ENCODE measurements at places on chromosomes 6 and 20. TPM values are rescaled to one million over a fixed set of nuclear protein-coding genes. Genes with fewer than 3 reads are reported as not detected.

DNA sequence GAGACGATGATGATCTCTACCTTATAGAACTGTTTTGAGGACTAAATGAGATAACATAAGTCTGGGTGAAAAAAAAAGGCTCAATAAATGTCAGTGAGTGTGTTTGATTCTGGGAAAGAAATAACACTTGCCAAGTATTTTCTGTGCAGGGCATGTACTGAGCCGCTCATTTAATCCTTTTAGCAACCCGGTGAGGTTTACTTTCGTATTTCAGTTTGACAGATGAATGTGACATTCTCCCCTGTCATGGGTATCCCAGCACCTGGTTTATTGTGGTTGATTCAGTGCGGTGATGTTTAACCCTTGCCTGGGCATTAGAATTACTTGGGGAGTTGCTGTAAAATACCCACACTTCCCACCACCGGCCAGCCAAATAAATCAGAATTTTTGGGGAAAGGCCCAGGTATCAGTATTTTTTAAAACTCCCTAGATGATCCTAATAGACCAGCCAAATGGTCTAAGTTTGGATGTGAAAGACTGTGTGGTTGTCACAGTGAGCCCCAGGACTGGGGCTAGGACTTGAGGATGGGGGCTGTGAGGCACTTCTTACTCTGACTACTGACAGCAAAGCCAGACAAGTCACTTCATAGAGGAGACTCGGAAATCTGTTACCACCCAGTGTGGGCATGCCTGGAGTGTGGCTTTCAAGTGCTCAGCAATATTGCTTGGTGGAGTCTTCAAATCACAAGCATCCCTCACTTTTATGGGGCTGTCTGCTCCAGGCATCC lies 100.2 kb upstream of the KCNG1 start:
- no peak for DNase-seq

GRCh38 chr6:32109114-32109764 lies at the start of gene TNXB:
TSS of gene TNXB (minus strand) at chr6:32109338. CDS start at chr6:32098198, 11,140 bp downstream.
- DNase-seq: no peak

GRCh38 chr20:6632187-6632586 lies 135.3 kb upstream of the BMP2 start:
- no peak for DNase-seq

DNA sequence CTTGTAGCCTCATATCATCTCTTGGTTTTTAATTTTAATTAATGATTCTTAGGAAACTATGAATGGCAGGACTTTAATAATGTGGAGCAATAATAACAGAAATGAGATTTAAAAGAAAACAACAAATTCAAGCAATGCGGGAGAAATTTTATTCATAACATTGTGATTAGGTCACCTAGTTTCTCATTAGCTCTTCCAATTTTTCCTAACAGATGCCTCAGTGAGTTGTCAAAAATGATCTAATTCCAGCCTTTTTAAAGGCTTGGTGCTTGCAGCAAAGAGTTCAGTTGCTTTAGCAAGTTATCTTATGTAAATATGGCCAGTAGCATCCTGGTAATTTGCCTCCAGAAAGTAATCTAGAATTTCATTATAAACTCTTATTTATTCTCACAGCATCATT lies 20.4 kb downstream of the PDE7B start:
- no peak for DNase-seq

DNA sequence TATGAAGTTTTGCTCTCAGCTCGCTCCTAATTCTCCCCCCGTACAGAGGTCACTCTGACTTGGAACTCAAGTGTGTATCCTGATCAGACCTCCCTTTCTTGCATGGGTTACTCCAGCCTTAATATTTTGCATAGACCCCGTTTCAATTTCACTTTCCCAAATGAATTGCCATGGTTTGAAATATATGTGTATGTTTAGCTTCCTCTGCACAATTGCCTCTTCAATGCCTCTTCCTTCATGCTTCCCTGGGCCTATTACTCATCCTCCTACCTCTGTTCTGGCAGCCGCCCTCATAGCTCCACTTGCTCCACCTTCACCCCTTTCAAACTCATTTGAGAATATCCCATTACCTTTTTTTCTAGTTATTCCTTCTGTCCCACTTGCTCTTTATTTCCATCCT lies 90.0 kb upstream of the SAMD5 start:
- DNase-seq: no peak

DNA sequence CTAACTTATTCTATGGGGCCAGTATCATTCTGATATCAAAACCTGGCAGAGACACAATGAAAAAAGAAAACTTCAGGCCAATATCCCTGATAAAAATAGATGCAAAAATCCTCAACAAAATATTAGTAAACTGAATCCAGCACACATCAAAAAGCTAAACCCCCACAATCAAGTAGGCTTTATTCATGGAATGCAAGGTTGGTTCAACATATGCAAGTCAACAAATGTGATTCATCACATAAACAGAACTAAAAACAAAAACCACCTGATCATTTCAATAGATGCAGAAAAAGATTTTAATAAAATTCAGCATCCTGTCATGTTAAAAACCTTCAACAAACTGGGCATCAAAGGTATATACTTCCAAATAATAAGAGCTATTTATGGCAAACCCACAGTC lies 133.9 kb upstream of the SSTR4 start:
- DNase-seq: no peak

DNA sequence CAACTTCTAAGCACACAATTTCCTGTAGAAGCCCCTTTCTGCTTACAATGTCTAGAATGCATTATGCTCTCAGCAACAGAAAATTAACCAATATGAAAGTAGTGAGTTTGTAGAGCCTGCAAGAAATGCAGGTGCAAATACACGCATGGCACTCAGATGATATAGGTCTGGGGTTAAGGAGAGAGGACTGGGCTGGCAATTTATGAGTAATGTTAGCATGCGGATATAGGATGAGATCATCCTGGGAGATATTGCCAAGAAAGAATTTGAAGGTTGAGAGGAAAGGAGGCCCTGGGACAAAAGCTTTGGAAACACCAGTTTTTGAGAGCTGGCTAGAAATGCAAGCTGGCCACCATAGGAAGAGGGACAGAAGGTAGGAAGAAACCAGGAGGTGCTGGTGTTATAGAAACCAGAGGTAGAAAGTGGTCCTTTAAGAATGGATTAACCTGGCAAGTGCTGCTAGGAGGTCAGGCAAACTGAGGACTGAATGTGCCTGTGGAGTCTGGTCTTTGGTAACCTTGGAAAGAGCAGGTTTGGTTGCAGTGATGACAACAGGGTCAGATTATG lies 183.2 kb upstream of the MYLIP start:
- DNase-seq: no peak

GRCh38 chr6:138162955-138163575 lies 1.3 kb downstream of the ARFGEF3 start:
- no peak for DNase-seq

DNA sequence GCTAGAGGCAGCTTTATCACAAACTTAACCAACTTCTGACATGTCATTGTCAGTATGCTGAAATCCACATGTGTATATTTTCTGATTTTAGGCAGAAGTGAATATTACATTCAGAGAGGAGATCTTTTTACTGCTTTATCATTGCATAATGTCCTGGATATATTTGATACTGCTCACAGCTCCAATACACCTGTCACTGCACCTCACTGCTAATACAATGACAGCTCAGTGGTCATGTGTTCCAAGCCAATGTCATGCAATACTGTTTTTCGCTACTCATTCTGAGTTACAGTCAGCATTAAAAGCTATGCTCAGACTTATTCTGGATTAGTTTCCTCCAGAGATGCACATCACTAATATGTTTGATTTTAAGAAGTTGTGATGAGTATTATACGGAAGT lies 1604.6 kb downstream of the HACE1 start:
- no peak for DNase-seq

Gene RIPOR2
- total RNA-seq: 154 TPM

Gene PGC
- total RNA-seq: not detected

Gene OOEP
- 0.52 TPM for total RNA-seq

Gene SRMS
- total RNA-seq: not detected

Data from activated CD8-positive, alpha-beta T cell treated with anti-CD3 and anti-CD28 coated beads, Interleukin-2, amount 10 ng/mL, durations not matched to agents 7 days and 5 days (primary cell).